Aorta (tissue), 5 donors: ENCODE measurements at places on chromosomes 5 and 9. TPM values are rescaled to one million over a fixed set of nuclear protein-coding genes. Genes with fewer than 3 reads are reported as not detected.

- H3K27ac ChIP-seq, result no peak overlapping the region
- no peak for DNase-seq
- no peaks in the 10 kb centered on the region for H3K27me3 ChIP-seq
- no peaks in the 10 kb centered on the region for H3K36me3 ChIP-seq
- H3K4me1 ChIP-seq, result no peaks in the 10 kb centered on the region
These were observed 25.3 kb upstream of the TLR4 start for GRCh38 chr9:117678871-117679270.

DNA sequence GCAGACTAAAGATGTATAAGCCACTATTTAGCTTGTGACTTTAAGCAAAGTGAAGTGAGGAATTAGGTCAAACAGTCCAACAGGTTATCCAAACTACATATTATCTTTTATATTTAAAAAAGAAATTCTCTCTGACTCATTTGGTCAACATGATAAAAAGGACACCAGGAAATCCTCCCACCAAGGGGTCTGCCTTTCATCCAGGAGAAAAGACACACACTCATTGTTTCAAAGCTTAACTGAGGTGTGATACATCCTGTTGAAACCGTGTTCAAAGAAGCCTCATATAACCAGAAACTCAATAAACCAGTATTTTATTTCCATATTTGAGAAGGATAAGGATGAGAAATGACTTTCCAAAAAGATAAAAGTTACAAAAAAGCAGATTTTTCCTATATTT is 417.1 kb downstream of the HCN1 start:
- no peaks in the 10 kb centered on the region for H3K36me3 ChIP-seq
- DNase-seq, result no peak
- H3K27me3 ChIP-seq, result no peaks in the 10 kb centered on the region
- H3K4me1 ChIP-seq, result no peaks in the 10 kb centered on the region
- no peak overlapping the region for H3K4me3 ChIP-seq

GRCh38 chr5:1558944-1559343 is 35.2 kb upstream of the LPCAT1 start:
- H3K36me3 ChIP-seq, result no peaks in the 10 kb centered on the region
- H3K27ac ChIP-seq, result no peak overlapping the region
- no peaks in the 10 kb centered on the region for H3K27me3 ChIP-seq
- H3K4me3 ChIP-seq, result no peak overlapping the region
- H3K4me1 ChIP-seq, result no peaks in the 10 kb centered on the region

DNA sequence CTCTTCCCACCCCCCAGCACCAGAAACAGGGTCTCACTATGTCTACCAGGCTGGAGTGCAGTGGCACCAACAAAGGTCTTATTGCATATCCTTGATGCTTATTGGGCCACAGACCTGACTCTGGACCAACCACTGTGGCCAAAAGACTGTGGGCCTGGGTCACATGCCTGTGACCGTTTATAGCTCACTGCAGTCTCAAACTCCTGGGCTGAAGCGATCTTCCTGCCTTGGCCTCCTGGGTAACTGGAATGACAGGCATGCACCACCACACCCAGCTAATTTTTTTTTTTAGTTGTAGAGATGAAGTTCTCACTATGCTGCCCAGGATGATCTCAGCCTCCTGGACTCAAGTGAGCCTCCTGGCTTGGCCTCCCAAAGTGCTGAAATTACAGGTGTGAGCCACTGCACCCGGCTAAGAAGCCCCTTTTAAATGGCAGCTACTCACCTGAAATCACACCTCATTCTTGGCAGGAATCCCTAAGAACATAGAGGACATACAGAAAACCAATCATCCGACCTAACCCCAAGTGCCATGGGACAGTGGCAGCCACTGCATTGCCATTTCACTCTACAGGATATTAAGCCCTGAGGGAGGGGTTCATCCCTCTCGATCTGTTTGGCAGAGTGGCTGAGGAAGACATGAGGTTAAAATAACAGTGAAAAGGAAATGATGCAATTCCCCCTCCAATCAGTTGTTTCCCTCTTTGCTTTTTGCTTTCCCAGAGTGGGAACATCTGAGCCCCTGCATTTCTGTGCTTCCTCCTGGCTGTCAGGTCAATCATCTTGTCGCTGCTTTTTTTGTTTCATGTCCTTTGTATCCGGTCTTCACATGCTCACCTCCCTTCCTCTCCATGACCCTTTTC is 74.6 kb downstream of the LRRC70 start:
- H3K4me3 ChIP-seq, result no peak overlapping the region
- no peaks in the 10 kb centered on the region for H3K4me1 ChIP-seq
- no peaks in the 10 kb centered on the region for H3K27me3 ChIP-seq

- no peak overlapping the region for H3K27ac ChIP-seq
- H3K4me1 ChIP-seq, result no peaks in the 10 kb centered on the region
- no peak overlapping the region for H3K4me3 ChIP-seq
- no peaks in the 10 kb centered on the region for H3K27me3 ChIP-seq
- DNase-seq, result no peak
These were observed 372.4 kb downstream of the KCNN2 start for GRCh38 chr5:114734238-114734637.

The PCDHGC4 gene
- 6.1 TPM for total RNA-seq

- DNase-seq, result no peak
- H3K4me3 ChIP-seq, result no peak overlapping the region
- H3K36me3 ChIP-seq, result no peaks in the 10 kb centered on the region
- no peaks in the 10 kb centered on the region for H3K4me1 ChIP-seq
- H3K27ac ChIP-seq, result no peak overlapping the region
- no peaks in the 10 kb centered on the region for H3K27me3 ChIP-seq
These were observed 543.1 kb downstream of the KIF4B start for GRCh38 chr5:155556700-155557099.

The CANX gene
- 511 TPM for total RNA-seq

The RARS1 gene
- 63.2 TPM for total RNA-seq

DNA sequence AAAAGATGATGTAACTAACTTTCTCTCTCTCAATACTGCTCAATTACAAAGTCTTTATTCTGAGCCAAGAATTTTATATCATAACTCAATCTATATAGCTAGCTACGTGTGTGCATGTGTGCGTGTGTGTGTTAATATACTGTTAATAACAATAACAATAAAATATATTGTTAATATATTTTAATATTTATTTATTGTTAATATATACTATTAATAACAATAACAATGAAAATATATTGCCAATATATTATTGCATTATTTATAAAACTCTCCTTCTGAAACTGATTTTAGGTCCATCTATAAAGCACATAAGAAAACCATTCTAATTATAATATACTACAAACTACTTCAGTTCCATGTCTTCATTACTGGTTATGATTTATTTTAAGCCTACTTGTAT is 60.6 kb downstream of the RASEF start:
- no peak for DNase-seq
- H3K4me3 ChIP-seq, result no peak overlapping the region
- no peaks in the 10 kb centered on the region for H3K36me3 ChIP-seq
- no peaks in the 10 kb centered on the region for H3K4me1 ChIP-seq

DNA sequence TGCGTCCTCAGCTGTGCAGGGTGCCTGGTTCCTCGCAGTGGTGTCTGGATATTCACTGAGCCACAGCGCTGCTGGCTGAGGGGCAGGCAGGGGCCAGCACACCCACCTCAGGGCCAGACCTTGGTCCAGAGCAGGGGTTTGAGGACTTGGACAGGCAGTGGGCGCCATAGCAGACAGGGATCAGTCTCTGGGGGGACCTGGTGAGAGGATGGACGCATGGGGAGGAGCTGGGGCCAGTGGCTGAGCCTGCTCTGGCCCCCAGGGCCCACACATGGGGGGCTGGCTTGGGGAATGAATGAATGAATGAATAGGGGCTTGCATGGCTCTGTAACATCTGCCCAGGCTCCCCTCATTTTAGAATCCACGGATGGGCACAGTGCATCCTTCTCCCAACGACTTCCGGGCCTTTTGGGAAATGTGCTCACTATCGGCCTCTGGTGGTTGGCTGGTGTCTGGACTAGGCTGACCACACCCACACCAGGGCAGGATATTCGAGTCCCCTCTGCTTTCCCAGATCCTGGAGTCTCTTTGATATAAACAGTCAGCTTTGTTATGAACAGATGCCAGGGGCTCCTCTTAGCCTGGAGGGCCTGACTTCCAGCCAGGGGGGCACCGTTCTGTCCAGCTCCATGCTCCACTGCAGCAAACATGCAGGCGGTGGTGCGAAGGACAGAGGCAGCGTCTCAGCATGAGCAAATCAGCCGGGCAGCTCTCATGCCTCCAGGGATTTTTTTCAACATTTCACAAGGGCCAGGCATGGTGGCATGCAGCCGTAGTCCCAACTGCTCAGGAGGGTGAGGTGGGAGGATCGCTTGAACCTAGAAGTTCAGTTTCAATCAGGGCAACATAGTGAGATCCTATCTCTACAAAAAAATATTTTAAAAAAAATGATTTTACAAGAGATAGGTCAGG is 62.6 kb downstream of the NEK6 start:
- DNase-seq, result peak; percentile 73
- H3K4me3 ChIP-seq, result no peak overlapping the region
- no peak overlapping the region for H3K27ac ChIP-seq
- no peaks in the 10 kb centered on the region for H3K27me3 ChIP-seq

DNA sequence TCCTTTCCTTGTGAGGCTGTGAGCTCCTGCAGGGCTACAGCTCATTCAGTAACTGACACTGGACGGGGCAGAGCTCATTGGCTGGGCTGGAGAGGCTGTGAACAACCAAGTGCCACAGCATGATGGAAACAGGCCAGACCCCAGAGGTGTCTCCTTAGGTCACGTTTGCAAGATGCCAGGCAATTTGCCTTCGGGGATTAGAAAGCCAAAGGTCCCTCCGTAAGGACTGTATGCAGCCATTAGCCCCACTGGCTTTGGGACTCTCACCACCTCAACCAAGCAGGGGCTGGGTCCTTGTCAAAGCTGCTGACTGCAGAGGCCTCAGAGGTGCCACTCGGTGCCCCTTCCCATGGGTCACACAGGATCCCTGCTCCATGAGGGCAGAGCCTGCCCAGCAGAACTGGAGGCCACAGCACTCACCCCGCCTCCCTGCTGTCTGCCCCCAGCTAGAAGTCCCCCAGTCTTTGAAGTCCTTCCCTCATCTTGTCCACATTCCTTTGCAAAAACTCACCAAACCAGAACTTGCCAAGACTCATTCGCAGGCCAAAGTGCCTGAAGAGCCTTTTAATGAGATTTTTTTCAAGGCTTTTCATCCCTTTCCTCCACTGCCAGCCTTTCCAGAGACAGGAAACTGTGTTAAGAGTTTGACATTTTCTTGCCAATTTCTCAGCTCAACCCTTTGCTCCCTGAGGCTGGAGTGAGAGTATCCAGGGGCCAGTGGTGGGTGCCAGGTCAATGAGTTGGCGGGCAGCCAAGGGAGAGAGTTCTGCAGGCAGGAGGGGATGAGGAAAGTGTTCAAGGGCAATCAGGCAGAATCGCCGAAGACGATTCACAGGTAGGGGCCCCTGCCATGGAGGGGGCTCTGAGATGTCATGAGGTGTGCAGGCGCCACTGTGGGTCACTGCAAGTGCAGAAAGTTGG is 39.7 kb upstream of the SLC25A51 start:
- DNase-seq, result no peak
- H3K27me3 ChIP-seq, result no peaks in the 10 kb centered on the region
- H3K27ac ChIP-seq, result no peak overlapping the region
- no peak overlapping the region for H3K4me3 ChIP-seq

DNA sequence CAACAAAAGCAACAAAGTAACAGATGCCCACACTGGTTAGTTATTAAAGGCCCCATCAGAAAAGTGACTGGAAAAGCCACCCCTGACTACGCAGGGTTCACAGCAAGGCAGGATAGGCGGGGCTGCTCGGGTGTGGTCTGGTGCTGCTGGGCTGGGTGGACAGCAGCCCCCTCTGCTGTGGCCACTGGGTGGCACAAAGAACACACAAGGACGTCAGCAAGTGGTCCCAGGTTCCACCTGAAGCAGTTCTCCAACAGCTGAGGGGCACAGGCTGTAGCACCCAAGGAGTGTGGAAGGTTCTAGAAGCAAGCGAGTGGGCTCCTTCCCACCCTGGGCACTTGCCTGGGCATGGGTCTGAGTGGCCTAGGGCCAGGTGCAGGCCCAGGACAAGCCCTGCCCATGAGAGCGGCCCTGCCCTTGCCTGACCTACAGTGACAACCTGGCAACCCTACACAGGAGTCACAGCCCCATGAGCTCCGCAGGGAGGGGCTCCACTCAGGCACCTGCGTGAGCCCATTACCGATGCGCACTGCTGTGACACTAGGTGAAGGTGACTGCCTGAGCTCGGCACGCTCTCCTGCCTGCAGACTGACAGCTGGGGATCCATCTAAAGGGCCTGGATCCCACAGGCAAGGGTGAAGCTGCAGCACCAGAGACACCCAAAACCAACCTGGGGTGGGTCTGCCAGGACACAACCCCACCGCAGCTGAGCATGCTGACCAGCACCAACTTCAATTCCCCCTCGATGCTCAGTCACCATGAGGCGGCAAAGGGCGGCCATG is 8.1 kb downstream of the BRD9 start:
- no peaks in the 10 kb centered on the region for H3K27me3 ChIP-seq
- no peak for DNase-seq
- no peaks in the 10 kb centered on the region for H3K36me3 ChIP-seq

DNA sequence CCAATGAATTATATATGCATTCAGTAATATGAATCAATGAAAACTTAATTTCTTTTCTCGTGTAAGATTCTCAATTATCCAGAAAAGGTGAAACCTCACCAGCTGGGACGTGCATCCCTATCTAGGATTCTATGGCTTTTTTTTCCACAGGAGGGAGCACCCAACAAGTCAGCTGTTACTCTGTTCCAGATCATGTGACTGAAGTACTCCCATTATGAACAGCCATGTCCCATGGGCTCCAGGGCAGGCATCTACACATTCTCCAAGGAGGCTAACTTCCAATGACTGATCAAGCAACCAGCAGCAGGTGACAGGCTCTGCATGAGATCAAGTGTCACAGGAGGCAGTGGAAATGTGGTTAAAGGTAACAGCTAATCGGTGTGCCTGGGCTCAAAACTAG is 118.8 kb downstream of the ELAVL2 start:
- H3K4me3 ChIP-seq, result no peak overlapping the region
- H3K27ac ChIP-seq, result no peak overlapping the region
- H3K27me3 ChIP-seq, result no peaks in the 10 kb centered on the region
- DNase-seq, result no peak

The FOCAD gene
- total RNA-seq, result 30.4 TPM

GRCh38 chr5:8770431-8770830 is 775.4 kb downstream of the SEMA5A start:
- no peak for DNase-seq
- no peaks in the 10 kb centered on the region for H3K27me3 ChIP-seq
- H3K27ac ChIP-seq, result no peak overlapping the region
- no peaks in the 10 kb centered on the region for H3K4me1 ChIP-seq
- H3K36me3 ChIP-seq, result no peaks in the 10 kb centered on the region

DNA sequence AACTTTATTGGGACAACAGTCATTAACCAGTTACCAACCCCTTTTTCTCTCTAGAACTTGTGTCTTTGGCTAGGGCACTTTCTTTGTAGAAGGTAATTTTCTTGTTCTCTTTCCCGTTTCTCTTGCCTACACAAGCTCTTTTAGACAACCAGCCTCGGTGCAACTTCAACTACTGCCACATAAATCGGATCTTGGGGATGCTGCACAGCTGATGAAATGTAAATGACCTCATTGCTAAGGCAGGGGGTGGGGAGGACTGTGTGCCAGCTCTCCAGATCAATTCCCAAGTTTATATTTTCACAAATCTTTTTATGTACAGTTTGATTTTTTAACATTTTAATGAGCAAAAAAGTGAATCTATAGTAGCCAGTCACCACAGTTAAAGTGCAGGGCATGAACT is 157.6 kb downstream of the DENND1A start:
- no peak overlapping the region for H3K4me3 ChIP-seq
- DNase-seq, result no peak
- H3K36me3 ChIP-seq, result no peaks in the 10 kb centered on the region
- no peaks in the 10 kb centered on the region for H3K4me1 ChIP-seq
- no peaks in the 10 kb centered on the region for H3K27me3 ChIP-seq

The ANKRD18A gene
- 0.18 TPM for total RNA-seq
